Pulmonary artery endothelial cell (primary cell): ENCODE measurements at places on chromosomes 7 and 10. TPM values are rescaled to one million over a fixed set of nuclear protein-coding genes. Genes with fewer than 3 reads are reported as not detected.

ITGB8 gene
- total RNA-seq = 5.1 and 6.4 TPM in 2 replicates

DNA sequence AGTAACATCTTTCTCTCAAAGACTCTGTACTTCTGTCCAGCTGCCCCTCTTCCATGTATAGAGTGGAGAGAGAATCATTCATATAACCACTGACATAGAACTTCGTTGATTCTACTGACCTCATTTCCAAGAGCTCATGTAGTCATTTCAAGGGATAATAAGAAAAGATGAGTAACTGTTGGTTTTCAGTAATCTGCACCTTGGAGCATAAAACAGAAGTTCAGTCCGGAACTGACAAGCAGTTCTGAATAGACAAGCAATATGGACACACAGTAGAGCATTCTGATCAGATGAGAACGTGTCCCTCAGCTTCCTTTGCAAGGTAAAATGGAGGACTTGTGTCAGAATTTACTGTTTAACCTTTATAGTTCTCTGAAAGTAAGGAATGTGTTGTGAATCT is 847.1 kb downstream of the REEP3 start:
- no peak for DNase-seq

- DNase-seq = no peak
Measured at GRCh38 chr7:22252936-22253536, 103.9 kb downstream of the RAPGEF5 start.

GRCh38 chr10:11697718-11698527 is 44.3 kb upstream of the ECHDC3 start:
- no peak for DNase-seq

GPR26 gene
- not detected in 2 replicates for total RNA-seq

SPDYE9 gene
- not detected in 2 replicates for total RNA-seq

OLAH gene
- total RNA-seq = 0.14 TPM in 1 of 2 replicates, not detected in the other

GRCh38 chr7:1729773-1730172 is 59.7 kb downstream of the ELFN1 start:
- DNase-seq = no peak

GRCh38 chr7:38585572-38586354 is 45.4 kb downstream of the AMPH start:
- DNase-seq = no peak

GRCh38 chr7:78184299-78184698 is 385.7 kb downstream of the PHTF2 start:
- no peak for DNase-seq

- DNase-seq = no peak
Measured at GRCh38 chr7:135204341-135204749, 7.0 kb downstream of the WDR91 start.

GIMAP8 gene
- 68.3 and 104 TPM in 2 replicates for total RNA-seq

DNA sequence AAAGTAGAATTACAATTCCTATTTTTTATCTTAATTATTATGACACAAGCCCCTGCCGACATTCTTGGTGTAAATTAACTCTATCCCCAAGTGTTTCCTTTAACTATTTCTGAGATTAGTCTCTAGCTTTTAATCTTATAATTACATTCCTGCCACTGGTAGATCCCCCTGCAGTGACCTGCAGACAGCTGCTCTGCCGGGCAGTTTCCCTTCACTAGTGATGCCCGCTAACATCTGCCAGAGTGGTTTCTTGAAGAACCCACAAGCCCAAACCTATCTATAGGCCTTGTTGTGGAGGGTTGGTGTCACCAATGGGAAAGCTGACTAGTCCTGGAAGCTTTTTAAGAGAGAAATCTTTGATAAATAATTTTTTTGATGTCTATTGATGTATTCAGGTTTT is 50.0 kb downstream of the ADAM22 start:
- DNase-seq = no peak
